ENCODE measurements at places on chromosomes 7 and 10. TPM values are rescaled to one million over a fixed set of nuclear protein-coding genes. Genes with fewer than 3 reads are reported as not detected.

ASB10 gene
- polyA plus RNA-seq: not detected

TUBAL3 gene
- 5.5 TPM for polyA plus RNA-seq

WEE2 gene
- polyA plus RNA-seq: not detected

GDF2 gene
- 0.27 TPM for polyA plus RNA-seq

AGR3 gene
- not detected for polyA plus RNA-seq

SRRT gene
- 140 TPM for polyA plus RNA-seq

SMO gene
- polyA plus RNA-seq: 0.11 TPM

CAMK1D gene
- polyA plus RNA-seq: 0.23 TPM

SLC39A12 gene
- not detected for polyA plus RNA-seq

PNLIPRP1 gene
- polyA plus RNA-seq: not detected

ZFAND2A gene
- 27.3 TPM for polyA plus RNA-seq

SEPTIN14 gene
- 0.07 TPM for polyA plus RNA-seq

MYL7 gene
- not detected for polyA plus RNA-seq

OR2A12 gene
- polyA plus RNA-seq: not detected

PAPOLB gene
- polyA plus RNA-seq: 0.05 TPM

SMKR1 gene
- 1.8 TPM for polyA plus RNA-seq

PKD1L1 gene
- polyA plus RNA-seq: not detected

TNKS2 gene
- polyA plus RNA-seq: 9.2 TPM

WNT8B gene
- not detected for polyA plus RNA-seq

VPS37D gene
- 2.1 TPM for polyA plus RNA-seq

NPSR1 gene
- not detected for polyA plus RNA-seq

NACAD gene
- not detected for polyA plus RNA-seq

CRTAC1 gene
- not detected for polyA plus RNA-seq

ABCB1 gene
- 0.38 TPM for polyA plus RNA-seq

C10orf105 gene
- 0.11 TPM for polyA plus RNA-seq

ZNF487 gene
- 3.7 TPM for polyA plus RNA-seq

HOXA13 gene
- polyA plus RNA-seq: not detected

OPN1SW gene
- polyA plus RNA-seq: not detected

Measured in K562 (cell line).